Tongue (tissue), 3 donors: ENCODE measurements at places on chromosomes 2 and 18.

DNA sequence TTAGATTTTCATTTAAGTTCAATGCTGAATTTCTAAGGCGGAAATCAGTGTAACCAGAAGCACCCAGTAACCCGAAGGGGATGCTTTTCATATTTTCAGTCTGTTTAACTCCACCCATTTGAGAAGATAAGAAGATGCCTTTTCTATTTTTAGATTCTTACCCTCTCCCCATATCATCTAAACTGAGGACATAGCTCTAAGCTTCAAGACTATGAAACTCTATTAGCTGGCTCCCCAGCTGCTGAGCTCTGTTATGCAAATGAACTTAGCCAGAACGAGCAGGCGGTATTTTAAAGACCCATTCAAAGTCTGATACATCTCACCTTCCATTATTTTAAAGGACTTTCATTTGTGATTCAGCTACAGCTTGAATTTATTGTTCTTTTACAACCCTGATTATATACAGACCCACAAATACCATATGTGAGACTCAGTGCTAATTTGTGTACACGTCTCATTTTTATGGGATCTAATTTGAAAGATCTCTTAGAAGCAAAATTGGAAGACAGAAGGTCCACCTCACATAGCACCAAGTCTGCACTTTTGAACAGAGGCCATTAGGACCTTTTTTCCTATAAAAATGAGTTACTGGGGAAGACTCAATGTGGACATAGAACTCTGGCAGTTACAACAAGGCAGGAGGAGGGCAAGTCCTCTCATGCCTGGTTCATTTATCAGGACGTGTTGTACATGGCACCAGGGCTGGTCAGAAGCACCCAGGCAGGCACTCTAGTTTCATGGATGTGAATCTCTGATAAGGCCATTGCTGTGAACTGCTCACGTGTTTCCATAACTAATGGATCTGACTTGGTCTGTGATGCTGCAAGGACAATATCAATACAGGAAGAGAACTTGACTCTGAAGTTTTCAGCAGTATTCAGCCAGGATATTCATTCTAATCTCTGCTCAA is 16.3 kb downstream of the CDC42EP3 start:
- peak; percentile 48 for DNase-seq

GRCh38 chr18:11944252-11944651 is 36.1 kb upstream of the MPPE1 start:
- no peak for DNase-seq

- peak; percentile 69 for DNase-seq
These were observed 29.6 kb downstream of the SH3BP4 start for GRCh38 chr2:234981197-234982095.

DNA sequence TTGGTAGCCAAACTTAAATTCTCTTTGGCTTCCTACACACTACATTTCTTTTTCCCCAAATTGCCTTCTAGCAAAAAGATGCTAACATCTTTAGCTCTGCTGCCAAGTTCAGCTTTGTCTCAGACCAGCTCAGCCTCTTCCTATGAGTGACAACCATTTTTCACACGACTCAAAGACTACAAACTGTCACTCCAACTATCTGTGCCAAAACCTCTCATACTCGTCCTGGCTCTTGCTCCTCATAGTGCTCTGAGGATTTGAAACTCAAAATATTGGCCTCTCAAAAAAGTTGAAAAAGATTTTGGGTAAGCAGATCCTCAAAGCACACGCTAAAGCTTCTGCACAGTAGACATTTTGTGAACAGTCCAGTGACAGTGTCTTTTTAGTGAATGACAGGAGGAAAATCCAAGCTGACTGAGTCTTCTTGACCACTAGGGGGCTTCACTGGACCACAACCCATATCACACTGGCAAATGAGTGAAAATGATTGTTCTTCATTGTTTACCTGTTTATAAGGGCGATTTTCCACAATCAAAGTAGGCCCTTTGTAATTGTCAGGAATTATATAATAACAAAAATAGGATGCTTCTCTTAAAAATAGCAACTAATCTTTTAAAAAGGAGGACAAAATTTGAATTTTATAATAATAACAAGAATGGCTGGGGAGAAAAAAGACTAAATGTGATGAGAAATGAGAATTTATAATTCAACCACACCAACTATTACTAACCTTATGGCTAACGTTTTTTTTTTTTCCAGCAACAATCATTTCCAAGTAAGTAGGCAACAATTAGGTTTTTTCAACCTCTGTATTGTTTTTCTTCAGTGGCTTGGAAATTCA is 85.5 kb upstream of the PGAP1 start:
- DNase-seq: peak; percentile 68
